ENCODE measurements at places on chromosomes 6 and 20.

DNA sequence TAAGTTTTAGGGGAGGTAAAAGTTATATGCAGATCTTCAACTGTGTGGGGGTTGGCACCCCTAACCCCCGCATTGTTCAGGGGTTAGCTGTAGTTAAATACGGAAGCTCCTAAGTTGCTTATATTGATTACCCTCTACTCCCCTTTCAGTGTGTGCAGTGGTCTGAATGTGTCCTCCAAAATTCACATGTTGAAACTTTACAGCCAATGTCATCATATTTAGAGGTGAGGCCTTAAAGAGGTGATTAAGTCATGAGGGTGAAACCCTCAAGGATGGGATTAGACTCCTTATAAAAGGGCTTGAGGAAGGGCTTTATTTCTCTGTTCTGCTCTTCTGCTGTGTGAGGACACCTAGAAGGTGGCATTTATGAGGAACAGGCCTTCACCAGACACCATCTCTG lies 22.3 kb downstream of the TULP4 start:
- DNase-seq, result no peak

- no peak for DNase-seq
Measured at GRCh38 chr20:46190478-46191167, 72.5 kb downstream of the CD40 start.

DNA sequence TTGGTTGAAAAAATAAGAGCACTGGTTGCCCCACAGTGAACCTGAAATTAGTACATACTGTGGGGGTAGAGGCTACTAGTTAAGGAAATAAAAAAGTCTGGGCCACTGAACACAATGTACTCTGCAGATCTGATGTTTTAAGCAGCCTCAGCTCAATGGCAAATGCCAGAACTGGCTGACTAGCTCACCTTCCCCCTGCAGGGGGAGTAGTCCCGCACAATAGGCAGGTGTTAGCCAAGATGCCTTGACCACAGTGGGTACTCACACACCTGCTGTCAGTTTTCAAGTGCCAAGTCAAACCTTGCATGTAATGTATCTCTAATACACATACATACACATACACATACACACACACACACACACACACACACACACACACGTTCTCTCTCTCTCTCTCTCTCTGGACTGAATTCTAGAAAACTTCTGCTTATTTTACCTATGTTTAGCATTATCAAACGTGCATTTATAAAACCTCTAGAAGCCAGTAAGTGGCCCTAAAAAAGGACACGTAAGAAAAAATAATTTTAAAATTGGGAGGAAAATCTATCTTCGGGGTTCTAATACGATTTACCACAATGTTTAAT lies 36.1 kb downstream of the GMDS start:
- DNase-seq, result no peak

DNA sequence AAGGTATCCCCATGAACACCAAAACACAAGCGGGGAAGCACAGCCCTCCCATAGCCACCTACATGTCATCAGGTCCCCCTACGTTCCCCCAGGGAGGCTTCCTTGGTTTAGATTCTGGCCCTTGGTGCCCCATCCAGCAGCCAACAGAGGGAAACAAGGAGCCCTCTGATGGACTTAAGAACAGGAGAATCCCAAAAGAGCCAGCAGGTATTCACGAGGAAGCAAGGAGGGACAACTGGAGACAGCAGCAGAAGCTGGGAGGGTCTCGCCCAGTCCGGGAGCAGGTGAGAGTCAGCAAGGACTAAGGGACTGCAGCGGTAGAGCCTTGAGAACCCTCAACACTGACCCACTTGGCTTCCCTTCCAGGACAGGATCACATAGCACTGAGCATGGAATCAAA lies 58.4 kb upstream of the TOP1 start:
- DNase-seq, result no peak

DNA sequence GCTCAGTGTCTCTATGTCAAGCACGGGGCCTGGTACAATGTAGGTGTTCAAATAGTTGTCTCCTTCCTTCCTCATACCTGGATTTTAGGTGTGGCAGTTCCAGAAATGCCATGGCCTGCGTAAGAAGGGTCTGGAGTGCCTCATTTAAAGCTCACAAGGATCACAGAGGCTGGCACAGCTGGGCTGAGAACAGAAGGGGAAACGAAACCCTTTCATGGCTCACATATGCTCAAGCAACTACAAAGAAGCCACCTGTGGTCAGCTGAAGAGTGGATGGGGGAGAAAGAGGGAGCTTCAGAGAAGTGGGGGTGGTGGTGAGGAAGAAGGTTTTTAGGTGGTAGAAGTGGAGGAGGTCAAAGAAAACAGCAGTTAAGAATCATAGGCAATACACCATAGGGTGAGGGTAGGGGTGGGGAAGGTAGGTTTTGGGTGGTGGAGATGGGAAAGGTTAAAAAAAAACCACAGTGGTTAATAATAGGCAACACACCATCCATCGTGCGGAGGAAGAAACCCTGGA lies 17.0 kb upstream of the TOP1 start:
- no peak for DNase-seq

- peak; percentile 49 for DNase-seq
Measured at GRCh38 chr6:144408161-144408560, 123.0 kb downstream of the UTRN start.

- DNase-seq, result no peak
Measured at GRCh38 chr6:2157441-2158127, 87.8 kb downstream of the GMDS start.

DNA sequence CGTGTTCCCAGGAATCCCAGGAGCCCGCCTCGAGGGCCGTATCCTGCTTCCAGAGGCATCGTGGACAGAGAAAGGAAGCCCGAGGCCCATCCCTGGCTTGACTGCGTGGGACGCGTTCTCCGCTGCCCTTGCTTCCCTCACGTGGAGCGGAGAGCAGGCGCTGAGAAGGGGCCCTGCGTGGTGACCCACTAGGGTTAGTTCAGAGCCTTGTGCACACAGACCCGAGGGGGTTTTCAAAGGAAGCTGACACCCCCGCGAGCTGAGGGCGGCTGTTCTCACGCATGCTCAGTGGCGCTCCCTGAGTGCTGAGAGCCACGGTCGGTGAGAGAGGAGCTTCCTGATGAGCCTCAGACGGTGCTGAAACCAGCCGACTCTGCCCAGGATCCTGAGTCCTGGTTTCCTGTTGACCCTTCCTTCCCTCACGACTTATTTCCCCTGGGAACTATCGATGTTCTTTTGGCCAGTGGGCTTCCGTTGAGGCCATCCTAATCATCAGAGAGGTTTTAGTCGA lies 28.9 kb upstream of the CCR6 start:
- no peak for DNase-seq

DNA sequence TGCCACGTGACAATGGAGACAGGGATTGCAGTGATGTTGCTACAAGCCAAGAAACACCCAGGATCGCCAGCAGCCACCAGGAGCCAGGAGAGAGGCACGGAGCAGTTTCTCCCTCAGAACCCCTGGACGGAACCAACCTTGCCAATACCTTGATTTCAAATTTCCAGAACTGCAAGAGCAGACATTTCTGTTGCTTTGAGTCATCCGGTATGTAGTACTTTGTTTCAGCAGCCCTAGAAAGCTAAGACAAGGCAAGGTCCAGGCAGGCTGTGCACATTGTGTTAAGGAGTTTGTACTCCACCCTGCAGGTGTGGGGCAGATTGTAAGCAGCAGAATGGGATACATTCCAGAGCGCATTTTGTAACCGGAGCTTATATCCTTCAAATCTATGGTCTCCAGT lies 48.3 kb downstream of the TRERF1 start:
- no peak for DNase-seq

- DNase-seq, result no peak
Measured at GRCh38 chr20:62700261-62700930, 8.2 kb upstream of the NTSR1 start.

DNA sequence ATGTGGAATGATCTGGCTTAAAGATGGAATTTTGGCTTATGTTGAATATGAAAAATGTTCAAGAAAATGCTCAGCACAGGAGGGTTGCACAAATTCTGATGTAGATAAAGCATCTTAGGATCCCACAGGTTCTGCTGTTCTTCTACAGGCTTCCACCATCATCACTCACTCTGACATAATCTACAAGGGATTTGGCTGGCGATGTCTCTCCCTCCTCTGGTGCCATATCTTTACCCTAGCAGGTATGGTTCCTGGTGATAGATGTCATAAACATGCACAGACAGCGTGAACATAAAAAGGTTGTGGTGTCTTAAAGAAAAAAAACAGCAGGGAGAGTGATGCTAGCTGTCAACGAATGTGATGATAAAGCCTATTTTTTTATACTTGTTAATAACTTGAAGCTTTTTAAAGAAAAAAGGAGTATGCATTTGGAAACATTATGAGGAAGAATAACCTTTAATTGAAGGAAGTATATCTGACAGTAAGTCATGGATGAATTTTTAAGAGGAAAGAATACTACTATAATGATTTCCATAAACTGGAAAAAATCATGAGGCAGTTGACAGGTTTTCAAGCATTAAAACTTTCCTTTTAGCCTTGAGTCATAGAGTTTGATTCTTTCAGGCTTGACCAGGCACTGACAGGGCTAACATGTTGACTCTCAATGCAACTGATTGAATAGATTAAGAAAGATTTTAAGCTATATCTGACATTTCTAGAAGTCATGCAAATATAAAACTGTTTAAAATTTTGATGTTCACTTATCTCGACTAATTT lies 50.1 kb downstream of the OGFRL1 start:
- DNase-seq, result no peak

GRCh38 chr6:32439139-32439538 lies 548 bp upstream of the HLA-DRA start:
- no peak for DNase-seq
